Stomach (tissue), 19 donors: ENCODE measurements at places on chromosomes 6 and 20.

GRCh38 chr6:145758113-145758512, 22.8 kb upstream of the EPM2A start:
- no peaks in the 10 kb centered on the region for H3K36me3 ChIP-seq
- no peak for DNase-seq
- H3K27ac ChIP-seq = no peak overlapping the region
- no peak overlapping the region for H3K4me3 ChIP-seq
- H3K27me3 ChIP-seq = no peaks in the 10 kb centered on the region

GRCh38 chr6:30047220-30047619, 13.8 kb upstream of the POLR1H start:
- no peaks in the 10 kb centered on the region for H3K36me3 ChIP-seq
- no peak overlapping the region for H3K27ac ChIP-seq
- H3K4me3 ChIP-seq = no peak overlapping the region
- DNase-seq = no peak
- H3K27me3 ChIP-seq = no peaks in the 10 kb centered on the region

- H3K4me3 ChIP-seq = no peak overlapping the region
- H3K27me3 ChIP-seq = no peaks in the 10 kb centered on the region
- no peaks in the 10 kb centered on the region for H3K36me3 ChIP-seq
- H3K27ac ChIP-seq = no peak overlapping the region
Observed at GRCh38 chr20:53789989-53790675, 196.5 kb upstream of the ZNF217 start.

DNA sequence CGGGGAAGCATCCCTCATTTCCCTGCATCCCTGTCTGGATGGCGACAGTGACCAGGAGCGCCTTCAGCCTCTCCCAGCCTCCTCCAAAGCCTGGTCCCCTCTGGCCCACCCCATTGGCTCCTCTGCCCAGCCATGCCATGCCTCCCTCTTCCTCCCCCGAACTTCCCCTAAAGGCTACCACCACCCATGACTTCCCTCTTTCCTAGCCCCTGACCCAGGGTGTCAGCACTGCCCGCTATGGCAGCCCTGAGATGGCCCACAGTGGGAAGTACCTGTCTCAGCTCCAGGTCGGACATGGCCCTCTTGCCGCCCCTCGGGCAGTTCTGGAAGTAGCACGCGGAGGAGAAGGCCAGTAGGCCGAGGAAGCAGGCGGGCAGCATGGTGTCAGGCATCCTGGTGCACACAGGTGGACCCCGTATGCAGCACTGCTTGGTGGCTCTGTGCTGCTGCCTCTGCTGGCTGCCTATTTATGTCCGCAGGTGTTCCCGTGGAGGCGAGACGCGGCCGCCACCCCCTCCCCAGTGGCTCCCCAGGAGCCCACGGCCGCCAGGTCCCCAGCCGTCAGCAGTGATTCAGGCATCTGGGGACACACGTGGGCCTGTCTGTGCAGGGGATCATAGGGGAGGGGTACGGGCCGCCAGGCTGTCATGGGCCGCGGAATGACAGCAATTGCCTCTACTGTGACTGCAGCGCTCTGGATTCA, at the start of gene AVP:
Gene AVP (minus strand): TSS at position 442 of the 703 bp plus-strand sequence. CDS start 50 bp downstream, at position 392.
- no peak within 1 kb of the TSS for H3K27ac ChIP-seq
- no peaks in the 10 kb centered on the region for H3K36me3 ChIP-seq
- DNase-seq = no peak
- H3K27me3 ChIP-seq = peaks cover 42% of the 10 kb centered on the region

GRCh38 chr6:30981942-30982772, 1.4 kb upstream of the MUC21 start:
- peak overlapping the region; percentile 38 for H3K27ac ChIP-seq
- H3K4me3 ChIP-seq = no peak overlapping the region
- H3K4me1 ChIP-seq = peaks cover 24% of the 10 kb centered on the region
- DNase-seq = peak; percentile 52
- no peaks in the 10 kb centered on the region for H3K36me3 ChIP-seq
- H3K27me3 ChIP-seq = no peaks in the 10 kb centered on the region

- H3K4me3 ChIP-seq = no peak overlapping the region
- no peaks in the 10 kb centered on the region for H3K36me3 ChIP-seq
- no peak overlapping the region for H3K27ac ChIP-seq
- no peak for DNase-seq
Observed at GRCh38 chr6:149234051-149234962, 83.2 kb upstream of the TAB2 start.

- H3K27me3 ChIP-seq = no peaks in the 10 kb centered on the region
- DNase-seq = no peak
- H3K4me3 ChIP-seq = no peak overlapping the region
- H3K4me1 ChIP-seq = peaks cover 50% of the 10 kb centered on the region
- H3K36me3 ChIP-seq = no peaks in the 10 kb centered on the region
Observed at GRCh38 chr20:34001378-34001777, 7.7 kb downstream of the RALY start.

- DNase-seq = no peak
- H3K4me3 ChIP-seq = no peak overlapping the region
- peaks cover 22% of the 10 kb centered on the region for H3K36me3 ChIP-seq
- no peak overlapping the region for H3K27ac ChIP-seq
Observed at GRCh38 chr20:1377984-1378734, 14.7 kb downstream of the FKBP1A start.

- H3K36me3 ChIP-seq = peaks cover 30% of the 10 kb centered on the region
- H3K4me3 ChIP-seq = no peak overlapping the region
- no peak overlapping the region for H3K27ac ChIP-seq
- peaks cover 25% of the 10 kb centered on the region for H3K4me1 ChIP-seq
- DNase-seq = peak; percentile 4
Observed at GRCh38 chr6:33211136-33211535, 2.8 kb downstream of the RING1 start.

DNA sequence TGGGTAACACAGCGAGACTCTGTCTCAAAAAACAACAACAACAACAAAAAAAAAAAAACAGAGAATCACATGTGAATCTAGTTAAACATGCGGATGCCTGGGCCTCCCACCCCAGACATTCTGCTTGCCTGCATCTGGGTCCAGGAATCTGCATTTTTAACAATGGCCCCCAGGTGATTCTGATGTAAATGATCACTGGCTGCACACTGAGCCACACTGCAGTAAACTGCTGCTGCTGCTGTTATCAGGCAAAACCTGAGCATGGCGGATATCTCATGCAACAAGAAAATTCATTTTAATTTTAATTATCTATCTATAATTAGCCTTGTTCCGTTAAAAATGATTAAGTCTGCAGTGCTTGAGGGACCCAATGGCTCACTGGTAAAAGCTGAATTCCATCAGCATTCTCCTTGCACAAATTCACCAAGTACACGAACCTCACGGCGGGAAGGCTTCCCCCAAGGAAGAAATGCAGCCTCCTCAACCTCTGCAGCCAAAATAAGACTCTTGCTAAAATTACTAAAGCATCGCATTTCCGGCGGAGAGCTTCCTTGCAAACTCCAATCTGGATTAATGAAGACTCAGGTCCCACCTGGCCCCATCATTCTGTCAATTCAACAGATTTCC, 81.6 kb upstream of the SNX9 start:
- no peaks in the 10 kb centered on the region for H3K36me3 ChIP-seq
- DNase-seq = no peak
- no peaks in the 10 kb centered on the region for H3K4me1 ChIP-seq
- no peaks in the 10 kb centered on the region for H3K27me3 ChIP-seq
